ENCODE measurements at places on chromosomes 4 and X.
A peak's percentile ranks its signal among the peaks of the same experiment; 100 is the strongest.

DNA sequence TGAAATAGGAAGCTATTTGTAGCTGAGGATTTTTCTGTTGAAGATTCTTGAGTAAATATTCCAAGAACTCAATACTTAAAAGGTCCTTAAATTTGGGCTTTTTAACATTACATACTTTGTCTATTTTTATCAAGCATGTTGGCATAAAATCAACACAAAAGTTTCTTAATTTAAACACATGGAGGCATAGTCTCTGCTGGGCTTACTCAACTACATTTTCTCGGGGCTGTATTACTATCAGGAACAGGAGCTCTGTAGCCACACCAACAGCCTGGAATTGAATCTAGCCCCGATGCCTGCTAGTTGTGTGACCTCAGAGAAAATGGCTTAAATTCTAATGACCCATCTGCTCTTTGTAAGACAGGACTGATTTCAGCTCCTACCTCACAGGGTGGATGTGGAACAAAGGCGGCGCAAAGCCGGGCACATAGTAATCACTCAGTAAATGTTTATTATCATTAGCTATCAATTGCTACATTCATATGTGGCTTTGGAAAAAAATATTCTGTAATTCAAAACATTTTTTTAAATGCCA is 207.0 kb downstream of the NSUN7 start:
- H3K27me3 ChIP-seq, result no peaks in the 10 kb centered on the region
- H3K27ac ChIP-seq, result no peak overlapping the region
- peaks cover 36% of the 10 kb centered on the region for H3K4me1 ChIP-seq
- no peak overlapping the region for H3K4me3 ChIP-seq

DNA sequence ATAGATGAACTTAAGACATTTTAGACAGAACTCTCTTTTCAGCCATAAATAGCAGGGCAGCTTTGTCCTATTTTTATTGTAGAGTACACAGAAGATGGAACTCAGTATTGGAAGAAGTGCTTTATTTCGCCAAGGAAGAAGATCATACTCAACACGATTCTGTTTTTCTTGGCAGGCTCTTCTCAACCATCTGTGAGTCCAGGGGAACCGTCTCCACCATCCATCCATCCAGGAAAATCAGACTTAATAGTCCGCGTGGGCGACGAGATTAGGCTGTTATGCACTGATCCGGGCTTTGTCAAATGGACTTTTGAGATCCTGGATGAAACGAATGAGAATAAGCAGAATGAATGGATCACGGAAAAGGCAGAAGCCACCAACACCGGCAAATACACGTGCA is 37.6 kb downstream of the KIT start:
- no peaks in the 10 kb centered on the region for H3K36me3 ChIP-seq
- no peak overlapping the region for H3K4me3 ChIP-seq
- no peak for DNase-seq
- H3K4me1 ChIP-seq, result no peaks in the 10 kb centered on the region
- no peaks in the 10 kb centered on the region for H3K27me3 ChIP-seq
- H3K27ac ChIP-seq, result no peak overlapping the region

- DNase-seq, result no peak
- no peak overlapping the region for H3K4me3 ChIP-seq
- no peak overlapping the region for H3K27ac ChIP-seq
- no peaks in the 10 kb centered on the region for H3K36me3 ChIP-seq
- no peaks in the 10 kb centered on the region for H3K27me3 ChIP-seq
Measured at GRCh38 chr4:93313197-93313596, 515.4 kb upstream of the ATOH1 start.

DNA sequence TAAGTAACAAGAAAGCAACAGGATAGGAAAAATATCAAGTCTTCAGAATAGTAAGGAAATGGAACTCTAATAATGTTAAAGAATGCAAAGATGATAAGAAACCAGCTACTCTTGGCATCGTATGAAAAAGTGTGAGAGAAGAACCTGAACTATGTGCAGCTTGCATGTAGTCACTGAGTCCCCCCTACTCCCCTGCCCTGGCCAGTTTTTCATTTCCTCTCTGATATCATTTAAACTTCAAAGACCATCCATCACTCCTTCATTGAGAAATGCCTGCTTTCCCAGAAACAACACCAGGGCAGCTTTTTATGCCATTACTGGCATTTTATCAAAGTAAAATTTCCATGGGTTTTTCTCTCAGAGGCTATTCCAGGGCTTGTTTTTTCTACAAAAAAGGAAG is 28.1 kb downstream of the INPP4B start:
- H3K4me3 ChIP-seq, result no peak overlapping the region
- no peaks in the 10 kb centered on the region for H3K27me3 ChIP-seq
- peak overlapping the region; percentile 45 for H3K27ac ChIP-seq
- no peak for DNase-seq
- no peaks in the 10 kb centered on the region for H3K4me1 ChIP-seq

DNA sequence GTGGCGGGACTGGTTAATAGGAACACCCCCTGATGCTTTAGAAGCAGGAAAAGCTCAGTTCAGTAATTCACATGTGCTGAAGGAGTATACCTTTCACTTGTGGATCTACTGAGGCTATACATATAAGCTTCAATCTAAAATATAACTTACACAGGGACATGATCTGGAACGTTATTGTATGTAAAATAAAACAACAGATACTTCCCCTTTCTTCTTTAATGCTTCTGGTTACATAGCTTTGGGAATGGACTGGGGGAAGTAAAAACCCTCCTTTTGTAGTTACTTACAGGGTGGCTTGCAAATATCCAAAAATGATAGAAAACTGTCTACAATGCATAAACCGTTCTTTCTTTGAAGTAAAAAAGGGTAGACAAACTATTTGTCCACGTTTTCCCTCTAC is 1.9 kb downstream of the FGG start:
- no peak for DNase-seq
- H3K4me1 ChIP-seq, result no peaks in the 10 kb centered on the region
- H3K27me3 ChIP-seq, result no peaks in the 10 kb centered on the region

All from right atrium auricular region (tissue), 2 donors.